ENCODE measurements at places on chromosomes 5 and 9.

- no peak for DNase-seq
These were observed 42.1 kb downstream of the SARDH start for GRCh38 chr9:133696071-133696472.

DNA sequence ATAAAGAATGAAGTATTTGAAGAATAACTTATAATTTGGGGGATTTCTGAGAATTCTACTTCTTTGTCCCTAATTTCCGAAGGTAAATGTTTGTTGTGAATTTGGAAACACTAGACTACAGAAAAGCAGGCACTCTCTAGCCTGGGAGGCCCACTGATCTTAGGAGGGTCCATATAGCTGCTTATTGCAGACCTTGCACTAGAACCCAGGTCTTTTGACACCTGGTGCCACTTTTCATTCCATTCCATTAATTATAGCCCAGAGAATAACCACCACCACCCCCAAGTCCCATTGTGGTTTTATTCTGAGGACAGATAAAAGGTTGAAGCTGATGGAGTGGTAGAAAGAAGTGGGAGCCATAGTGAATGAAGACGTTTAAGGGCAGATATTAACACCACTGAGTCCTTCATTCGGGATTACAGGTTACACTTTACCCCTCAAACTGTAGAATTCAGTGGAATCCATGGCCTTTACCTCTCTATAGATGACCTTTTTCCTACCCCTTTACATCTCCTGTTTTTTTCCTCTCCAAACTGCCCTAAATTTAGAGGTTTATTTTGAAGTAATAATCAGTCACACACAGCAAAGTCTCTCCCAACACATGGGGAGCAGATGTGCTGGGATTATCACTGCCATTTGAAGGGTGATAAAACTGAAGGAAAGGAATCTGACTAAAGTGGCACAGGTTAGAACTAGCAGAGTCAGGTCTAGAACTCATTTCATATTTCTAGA is 12.0 kb upstream of the PSMD5 start:
- DNase-seq, result no peak

DNA sequence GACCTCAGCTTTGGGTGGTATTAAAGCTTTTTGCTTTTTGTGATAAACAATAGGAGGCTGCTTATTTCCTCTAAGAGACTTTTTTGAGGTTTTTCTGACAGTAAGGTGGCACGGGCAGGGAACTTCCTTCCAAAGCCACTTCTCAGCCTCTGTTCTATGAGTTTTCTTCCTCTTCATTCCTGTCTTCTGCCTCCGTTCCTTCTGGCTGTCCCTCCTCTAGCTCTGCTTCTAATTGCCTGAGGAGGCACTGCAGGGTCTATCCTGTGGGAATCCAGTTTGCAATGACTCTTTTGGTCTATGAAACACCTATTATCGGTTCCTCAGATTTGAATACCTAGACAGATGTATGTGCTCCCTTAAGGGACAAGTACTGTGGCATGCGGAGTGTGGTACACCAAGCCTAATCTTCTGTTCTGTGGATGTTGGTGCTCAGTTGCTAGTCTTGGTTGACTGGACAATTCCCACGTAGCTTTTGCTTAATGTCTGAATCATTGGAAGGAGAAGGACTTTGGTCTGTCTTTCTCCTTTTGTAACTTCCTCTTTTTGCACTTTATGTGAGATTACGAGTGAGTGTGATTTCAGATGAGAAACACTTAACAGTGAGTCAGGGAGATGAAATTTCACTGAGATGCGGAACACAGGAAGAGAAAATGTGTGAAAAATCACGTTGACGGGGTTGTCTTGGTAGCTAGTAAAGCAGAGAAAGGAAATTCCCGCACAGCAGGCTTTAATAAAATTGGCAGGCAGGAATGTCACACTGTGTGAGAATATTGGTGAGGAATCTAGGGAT is 305.2 kb downstream of the EFNA5 start:
- no peak for DNase-seq

GRCh38 chr9:98972716-98973115 is 29.0 kb downstream of the COL15A1 start:
- no peak for DNase-seq

DNA sequence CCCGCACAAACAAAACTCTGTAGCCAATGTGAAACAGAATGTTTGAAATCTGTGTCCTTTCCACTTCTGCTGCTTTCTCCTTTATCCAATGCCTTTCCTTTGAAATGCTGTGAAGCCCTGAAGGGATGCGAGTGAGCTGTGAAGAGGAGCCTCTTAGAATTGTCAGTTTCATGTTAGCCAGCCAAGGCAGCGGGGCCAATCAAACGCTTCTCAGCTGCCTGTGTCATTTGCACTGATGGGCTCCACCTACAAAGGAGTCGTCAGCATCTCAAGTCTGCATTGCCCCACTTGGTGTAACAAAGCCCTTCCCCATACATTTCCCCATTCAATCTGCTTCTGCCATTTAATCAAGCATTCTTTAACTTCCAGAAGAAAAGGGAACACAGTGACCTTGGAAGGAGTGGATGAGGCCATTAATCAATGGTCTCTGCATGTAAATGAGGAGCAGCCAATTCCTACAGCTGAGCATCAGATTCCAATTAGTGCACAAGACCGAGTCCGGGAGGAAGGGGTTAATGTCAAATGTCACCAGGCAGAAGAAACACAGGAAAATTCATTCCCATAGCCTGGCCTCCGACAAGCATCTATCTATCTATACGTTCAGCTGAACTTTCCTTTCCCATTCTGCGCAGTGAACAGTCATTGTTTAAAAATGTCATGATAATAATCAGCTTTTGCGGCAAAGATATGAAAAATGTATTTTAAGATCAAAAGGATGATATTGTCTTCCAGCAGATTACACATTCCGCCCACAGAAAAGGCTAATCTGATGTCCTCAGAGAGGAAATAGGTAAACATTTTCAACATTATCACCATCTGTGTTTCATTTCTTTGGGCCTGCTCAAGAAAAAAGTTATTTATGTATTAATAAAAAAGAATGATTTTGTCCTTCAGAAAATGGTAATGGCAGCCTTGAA is 154.6 kb downstream of the FSTL4 start:
- DNase-seq, result no peak

- DNase-seq, result no peak
These were observed 34.8 kb upstream of the GLRX start for GRCh38 chr5:95857185-95857945.

DNA sequence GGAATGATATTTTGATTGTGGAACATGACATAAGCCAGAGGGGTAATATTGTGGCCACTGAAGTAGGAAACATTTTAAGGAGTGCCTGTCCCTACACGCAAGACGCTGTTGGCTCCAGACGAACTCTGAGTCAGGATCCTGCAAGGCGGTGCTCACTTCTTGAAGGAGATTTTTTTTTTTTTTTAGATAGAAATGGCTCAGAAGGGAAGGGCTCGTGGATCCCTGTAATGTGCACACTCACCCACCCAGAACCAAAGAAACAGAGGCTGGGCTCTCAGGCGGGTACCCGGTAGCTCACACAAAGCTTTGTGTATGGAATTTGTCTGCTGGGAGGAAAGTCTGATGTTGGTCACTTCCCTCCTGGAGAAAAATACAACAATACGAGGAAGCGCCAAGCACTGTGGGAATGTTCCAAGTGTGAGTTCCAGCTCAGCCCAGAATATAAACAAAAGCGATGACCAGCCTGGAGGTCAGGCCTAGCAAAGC is 25.7 kb downstream of the RAPGEF1 start:
- DNase-seq, result no peak

DNA sequence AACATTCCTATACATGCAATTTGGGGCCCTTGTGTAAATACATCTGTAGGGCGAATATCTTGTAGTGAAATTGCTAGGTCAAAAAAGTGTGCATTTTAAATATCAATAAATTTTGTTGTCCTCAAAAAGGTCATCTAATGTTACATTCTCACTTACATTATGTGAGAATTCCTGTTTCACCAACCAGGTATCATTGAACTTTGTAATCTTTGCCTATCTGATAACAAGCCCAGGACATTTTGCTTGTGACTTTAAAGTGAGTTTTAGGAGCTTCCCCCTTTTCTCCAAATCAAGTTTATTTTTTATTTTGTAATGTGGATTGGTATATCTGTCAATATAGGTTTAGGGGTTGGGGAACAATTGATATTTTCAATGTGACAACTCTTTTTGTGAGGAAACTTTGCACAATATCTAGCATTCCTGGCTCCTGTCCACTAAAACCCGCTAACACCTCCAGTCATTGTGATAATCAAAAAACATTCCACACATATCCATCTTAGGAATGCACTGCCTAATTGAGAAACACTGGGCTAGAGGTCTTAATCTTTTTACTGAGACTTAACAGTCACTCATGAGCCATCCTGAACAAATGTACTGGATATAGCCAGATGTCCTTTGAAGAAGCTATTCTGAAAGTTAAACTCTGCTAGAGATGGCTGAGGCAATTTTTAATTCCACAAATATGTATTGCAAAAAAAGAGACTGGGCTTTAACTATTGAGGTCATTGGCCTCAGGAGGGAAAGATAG is 72.5 kb upstream of the SLC1A1 start:
- no peak for DNase-seq

DNA sequence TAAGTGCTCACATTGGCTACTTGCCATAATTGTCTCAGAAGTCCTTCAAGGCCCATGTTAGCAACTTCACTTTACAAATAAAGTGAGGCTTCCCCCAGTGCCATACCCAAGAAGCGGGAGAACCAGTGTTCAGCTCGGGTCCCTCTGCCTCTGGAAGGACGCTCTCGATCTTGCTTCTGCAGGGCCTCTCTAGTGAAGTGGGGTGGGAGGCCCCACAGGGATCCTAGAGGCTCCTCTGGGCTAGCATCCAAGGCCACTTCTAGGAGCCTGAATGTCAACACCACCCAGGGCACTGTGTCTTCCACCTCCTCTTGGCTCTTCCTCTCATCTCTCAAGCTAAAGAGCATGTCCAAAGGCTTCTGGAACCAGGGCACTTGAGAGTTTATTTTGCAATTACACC is 282.5 kb downstream of the GADD45G start:
- DNase-seq, result no peak

DNA sequence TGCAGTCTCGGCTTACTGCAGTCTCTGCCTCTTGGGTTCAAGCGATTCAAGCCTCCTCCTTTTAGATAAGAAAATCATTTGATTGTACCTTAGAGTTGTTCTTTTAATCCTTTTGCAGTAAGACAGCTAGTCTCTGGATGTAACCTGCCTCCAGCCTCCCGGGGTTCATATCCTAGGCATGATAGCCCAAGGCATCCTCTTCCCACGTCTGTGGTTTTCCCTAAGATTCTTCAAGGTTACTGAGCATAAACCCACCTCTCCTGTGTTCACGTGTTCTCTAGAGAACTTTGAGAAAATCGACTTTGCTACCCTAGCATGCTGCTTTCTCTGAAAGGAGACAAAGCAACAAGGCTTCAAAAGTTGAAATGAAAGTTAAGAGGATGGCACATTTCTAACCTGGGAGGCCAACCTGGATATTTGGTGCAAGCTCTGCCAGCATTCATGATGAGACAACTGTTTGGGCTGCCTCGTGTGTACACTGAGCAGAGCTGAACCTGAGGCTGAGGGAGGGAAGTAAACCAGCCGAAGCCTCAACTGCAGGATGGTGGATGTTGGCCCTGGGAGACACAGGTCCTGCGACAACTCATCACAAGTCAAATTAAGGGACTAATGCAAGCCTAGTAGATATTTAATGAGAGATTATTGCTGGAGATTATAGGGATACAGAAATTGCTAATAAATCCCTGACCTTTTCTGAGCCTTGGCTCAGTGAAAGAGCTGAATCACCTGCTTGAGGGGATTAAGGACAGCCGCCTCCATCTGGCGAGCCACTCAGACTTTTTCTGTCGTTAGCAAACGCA is 261.8 kb downstream of the ARHGAP26 start:
- DNase-seq, result no peak

GRCh38 chr9:121801579-121801978 is 150.1 kb downstream of the DAB2IP start:
- DNase-seq, result no peak

DNA sequence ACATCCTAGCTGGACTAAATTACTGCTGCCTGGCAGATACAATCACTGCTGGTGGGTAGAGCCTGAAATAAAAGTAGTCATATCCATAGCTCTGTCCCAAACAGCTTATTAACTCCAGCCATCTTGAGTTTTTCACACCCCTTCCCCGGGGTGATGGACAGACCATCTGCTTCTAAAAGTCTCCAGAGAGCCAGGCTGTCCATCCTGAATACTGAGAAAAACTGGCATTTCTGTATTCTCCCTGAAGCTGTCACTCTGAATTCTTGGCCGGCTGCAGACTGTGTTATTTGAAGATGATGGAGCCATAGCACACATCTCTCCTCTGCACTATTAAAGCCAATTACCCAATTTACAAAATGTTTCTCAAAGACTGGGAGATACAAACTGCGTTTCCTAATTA is 118.6 kb downstream of the GABBR2 start:
- DNase-seq, result no peak

DNA sequence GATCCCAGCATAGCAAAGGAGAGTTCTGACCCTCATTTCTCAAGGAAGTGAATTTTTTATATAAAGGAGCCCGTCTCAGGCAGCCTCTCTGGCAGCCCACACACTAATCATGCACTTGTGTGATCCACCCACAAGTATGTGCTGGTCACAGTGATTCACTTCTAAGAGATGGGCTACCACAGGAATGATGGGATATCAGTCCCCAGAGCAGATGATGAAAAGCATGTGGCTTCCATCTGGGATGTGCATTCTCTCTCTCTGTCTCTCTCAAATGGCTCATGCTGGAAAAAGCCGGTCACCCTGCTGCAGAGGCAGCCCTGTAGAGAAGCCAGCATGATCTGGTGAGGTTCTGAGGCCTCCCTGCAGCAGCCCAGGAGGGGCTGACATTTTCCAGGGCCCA is 74.2 kb upstream of the ADCY2 start:
- no peak for DNase-seq

- no peak for DNase-seq
These were observed 75.7 kb upstream of the SMIM23 start for GRCh38 chr5:171709930-171710329.

DNA sequence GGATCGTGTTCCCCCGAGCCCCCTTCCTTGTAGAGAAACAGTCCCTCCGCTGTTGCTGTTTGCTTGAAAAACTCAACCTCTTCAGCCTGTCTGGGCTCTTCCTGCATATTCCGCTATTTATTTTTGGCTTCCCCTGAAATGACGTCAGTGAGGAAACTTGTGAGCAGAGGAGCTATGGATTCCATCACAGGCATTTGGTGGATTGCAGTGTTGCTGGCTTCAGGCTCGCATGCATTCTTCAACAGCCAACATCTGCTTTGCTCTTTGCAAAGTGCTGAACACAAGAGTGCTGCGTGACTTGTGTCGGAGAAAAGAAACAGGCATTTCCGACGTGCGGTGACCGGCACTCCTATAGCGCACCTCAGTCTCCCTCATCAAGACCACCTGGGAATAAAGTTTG is 232.7 kb downstream of the RFK start:
- DNase-seq, result peak; percentile 87

DNA sequence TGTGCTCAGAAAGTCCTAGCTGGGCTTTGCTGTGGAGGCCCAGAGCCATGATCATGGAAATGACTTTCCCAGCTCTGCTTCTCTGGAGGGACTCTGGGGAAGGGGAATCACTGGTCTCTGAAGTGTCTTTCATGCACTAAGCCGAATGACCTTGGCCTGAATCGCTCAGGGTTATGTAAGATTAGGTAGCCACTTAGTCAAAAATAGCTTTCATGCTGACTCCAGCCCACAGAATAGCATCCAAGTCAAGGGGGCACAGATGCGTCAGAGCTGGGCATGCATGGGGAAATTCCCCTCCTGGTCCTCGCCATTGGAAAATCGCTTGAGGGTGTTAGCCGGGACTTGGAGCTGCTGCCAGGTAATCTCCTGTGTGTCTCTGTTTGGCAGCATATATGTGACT is 36.1 kb upstream of the PPARGC1B start:
- no peak for DNase-seq

GRCh38 chr5:32231929-32232328 is 57.8 kb upstream of the GOLPH3 start:
- DNase-seq, result no peak

- no peak for DNase-seq
These were observed 221.8 kb downstream of the DOCK8 start for GRCh38 chr9:436482-436881.

GRCh38 chr9:96460882-96461281 is 10.9 kb downstream of the HABP4 start:
- DNase-seq, result no peak
